ENCODE measurements at places on chromosomes 5 and 9.

GRCh38 chr5:168370831-168371230 lies 79.4 kb downstream of the WWC1 start:
- DNase-seq, result no peak

DNA sequence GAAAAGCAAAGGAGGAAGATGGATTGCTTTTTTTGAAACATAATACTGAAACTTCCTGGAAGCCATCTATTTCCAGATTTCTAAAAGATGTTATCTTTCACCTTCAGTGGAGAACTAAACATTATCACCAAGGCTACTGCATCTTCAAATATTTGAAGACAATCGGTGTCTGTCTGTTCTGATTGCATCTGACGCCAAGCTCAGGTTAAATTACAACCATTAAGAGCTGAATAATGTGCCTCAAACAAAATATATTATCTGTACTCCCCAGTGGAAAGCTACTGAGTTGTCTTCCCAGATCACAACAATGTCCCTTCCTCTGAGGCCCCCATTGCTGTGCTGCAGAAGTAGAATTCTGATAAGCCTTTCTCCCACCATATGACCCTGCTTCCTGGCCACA lies 342.3 kb downstream of the PLK2 start:
- no peak for DNase-seq

DNA sequence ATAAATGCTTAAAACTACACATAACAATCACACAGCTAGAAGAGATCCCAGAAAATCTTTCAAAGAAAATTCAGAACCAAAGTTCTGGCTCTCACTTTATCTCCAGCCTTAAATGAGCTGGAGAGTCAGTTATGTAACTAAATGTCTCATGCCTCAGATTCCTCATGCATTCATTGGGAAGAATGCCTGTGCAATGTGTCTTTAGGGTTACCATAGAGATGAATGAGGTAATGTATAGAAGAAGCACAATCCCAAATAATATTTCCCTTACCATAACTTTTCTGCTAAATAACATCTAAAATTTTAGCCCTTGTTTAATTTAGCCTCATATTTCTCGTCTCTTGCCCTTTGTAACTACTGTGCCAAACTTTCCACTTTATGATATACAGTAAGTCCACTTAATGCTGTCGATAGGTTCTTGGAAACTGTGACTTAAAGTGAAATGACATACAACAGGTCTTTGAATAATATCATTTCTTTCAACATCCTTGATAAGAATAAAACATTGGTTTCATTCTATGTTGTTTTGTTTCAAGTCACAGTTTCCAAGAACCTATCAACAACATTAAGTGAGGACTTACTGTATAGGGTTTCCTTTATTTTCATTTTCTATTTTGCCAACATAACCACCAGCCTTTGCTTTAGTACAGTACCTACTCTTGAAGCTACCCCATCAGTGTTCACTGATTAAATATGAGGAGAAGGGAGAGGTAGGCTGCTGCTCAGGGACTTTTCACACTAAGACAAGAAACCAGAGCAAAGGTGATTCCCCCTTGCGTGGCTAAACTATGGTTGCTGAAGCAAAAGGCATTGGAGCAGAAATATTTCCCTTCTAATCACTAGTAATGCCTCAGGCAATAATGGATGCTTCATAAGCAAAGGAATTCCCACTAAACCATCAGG lies 295.7 kb upstream of the PTGER4 start:
- DNase-seq, result peak; percentile 47

- DNase-seq, result no peak
Measured at GRCh38 chr9:98790134-98790841, 6.1 kb downstream of the ANKS6 start.

- DNase-seq, result no peak
Measured at GRCh38 chr5:172147857-172148256, 40.2 kb downstream of the STK10 start.

DNA sequence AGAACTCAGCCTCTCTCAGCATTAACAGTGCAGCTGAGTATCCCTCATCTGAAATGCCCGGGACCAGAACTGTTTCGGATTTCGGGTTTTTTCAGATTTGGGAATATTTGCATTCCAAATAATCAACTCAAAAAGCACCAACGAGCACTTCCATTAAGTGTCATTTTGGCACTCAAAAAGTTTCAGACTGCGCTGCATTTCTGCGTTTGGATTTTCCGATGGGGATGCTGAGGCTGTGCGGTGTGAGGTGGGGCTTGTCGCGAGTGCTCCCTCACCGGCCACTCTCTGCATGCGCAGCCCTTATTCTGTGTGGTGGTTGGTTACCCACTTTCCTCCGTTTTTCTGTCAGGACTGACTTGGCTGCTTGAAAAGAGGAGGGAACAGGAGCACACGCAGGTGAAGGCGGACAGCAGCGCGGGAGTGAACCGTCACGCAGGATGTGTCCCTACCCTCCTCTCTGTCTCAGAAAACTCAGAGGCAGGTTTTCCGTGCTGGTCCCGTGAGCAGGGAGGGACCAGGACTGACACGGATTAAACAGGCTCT lies 8.4 kb downstream of the UBAC1 start:
- no peak for DNase-seq

DNA sequence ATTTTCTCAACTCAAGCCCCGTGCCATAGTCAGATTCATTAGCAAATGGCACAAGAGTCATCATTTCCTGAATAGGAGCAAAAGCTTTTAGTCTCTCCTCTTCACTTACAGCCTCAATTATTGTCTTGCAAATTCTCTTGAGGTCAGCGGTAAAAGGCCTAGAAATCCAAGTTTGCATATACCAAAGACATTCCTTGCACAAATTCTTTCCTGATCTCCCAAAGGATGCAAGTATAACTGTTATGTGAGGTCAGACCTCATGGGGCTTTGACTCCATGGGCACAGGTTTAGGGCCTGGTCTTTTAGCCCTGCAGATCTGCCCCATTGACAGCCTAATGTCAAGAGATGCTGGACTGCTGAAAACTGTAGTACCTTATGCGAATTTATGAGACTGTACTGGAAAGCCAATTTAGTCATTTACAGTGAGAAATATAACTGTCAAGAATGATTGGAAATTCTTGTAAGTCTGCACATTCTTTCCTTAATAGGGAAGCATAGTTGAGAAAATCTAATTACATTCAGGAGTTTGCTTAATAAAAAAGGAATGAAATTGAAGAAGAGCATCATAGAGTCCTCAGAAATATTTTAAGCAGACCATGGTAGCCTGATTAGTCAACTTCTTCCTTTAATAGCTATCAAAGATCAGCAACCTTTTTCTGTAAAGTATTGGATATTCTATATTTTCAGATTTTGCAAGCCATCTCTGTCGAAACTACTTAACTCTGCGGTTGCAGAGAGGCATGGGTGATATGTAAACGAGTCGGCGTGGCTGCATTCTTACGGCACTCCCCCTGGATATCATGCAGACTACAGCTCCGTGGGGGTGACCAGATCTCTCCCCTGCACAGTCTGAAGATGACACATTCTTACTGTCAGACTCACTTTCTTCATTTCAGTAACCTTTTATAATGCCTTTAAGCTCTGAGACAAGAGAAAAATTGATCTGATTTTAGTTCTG lies 45.2 kb downstream of the GCNT4 start:
- DNase-seq, result no peak

GRCh38 chr5:151675611-151676313 lies 11.0 kb downstream of the SPARC start:
- DNase-seq, result peak; percentile 73

- peak; percentile 54 for DNase-seq
Measured at GRCh38 chr9:73116031-73116430, 35.6 kb upstream of the ANXA1 start.

- DNase-seq, result no peak
Measured at GRCh38 chr5:91794856-91795548, 411.9 kb upstream of the ARRDC3 start.

GRCh38 chr9:79573412-79573923 lies 1.7 kb downstream of the TLE4 start:
- DNase-seq, result no peak

DNA sequence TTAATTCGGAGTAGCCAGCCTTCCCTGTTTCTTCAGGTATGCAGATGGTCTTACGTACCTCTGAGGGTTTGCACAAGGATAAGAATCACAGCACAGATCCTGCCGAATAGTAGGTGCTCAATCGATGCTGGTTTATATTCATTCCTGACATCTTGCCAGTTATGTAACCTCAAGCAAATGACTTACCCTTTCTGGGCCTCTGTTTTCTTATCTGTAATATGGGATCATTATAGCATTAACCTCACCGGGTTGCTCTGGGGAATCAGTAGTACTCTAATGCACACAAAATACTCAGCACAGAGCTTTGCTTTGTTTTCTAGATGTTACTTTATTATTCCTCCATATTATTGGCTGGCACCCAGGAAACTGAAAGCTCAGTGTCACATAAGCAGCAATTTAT lies 7.7 kb upstream of the NR5A1 start:
- no peak for DNase-seq

DNA sequence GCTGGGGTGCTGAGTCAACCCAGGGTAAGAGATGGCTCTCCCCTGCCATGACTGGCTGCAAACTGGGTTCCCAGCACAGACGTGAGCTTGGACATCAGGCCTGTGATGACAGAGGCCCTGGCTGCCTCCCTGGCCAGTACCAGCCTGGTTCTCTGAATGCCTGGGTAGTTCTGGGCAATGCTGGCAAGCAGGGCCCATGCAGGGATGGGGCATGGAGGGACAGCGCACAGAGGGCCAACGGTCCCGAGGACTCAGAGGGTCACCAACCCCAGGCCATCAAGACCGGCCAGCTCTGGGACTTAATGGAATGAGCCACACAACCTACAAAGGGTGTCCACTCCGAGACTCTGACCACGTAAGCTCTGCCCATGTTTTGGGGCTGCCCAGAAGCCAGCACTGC lies 241.4 kb downstream of the FSTL4 start:
- DNase-seq, result no peak

DNA sequence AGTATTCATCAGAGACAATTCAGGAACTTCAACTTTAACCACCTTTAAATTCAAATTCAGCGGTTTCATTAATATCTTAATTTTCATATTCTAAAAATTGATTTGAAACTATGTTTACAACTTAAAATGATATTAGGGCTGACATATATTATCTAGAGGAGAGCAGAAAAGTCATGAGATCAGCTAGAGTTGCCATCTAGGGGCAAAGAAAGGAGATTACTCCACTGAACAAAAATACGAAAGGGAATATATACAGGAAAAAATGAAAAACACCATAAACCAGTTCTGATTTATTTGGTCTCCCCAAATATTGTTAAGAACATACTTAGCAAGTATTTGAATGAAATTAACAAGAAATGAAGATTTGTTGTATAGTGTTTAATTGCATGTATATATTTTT lies 946.3 kb downstream of the DTWD2 start:
- DNase-seq, result no peak

DNA sequence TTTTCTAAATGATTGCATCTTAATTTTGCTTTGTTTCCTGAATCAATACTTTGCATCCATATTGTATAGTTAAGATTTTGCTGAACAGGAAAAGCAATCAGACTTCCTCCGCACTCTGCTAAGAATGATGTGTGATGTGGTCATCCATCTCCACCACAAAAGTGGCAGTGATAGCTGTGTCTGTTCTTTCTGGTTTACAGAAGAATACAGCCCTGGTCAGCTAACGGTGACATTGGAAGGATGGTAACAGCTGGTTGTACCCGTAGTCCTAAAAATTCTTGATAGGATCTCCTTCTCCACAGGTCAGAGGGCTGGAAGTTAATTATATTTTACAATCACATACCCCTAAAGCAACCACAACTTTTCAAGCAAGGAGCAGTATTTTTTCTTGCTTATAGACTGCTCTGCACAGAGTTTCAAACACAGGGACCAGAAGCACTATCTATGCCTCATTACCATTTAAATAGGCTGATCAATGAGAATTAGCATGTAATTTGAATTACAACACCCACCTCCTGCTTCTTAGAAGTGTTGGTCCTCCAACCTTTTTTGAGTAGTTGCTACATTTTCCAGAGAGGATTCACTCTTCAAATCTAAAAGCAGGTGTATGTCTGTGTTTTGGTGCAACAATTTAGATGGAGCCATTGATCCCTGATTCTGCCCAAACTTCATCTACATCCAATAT lies 1191.9 kb upstream of the NUDT12 start:
- no peak for DNase-seq

DNA sequence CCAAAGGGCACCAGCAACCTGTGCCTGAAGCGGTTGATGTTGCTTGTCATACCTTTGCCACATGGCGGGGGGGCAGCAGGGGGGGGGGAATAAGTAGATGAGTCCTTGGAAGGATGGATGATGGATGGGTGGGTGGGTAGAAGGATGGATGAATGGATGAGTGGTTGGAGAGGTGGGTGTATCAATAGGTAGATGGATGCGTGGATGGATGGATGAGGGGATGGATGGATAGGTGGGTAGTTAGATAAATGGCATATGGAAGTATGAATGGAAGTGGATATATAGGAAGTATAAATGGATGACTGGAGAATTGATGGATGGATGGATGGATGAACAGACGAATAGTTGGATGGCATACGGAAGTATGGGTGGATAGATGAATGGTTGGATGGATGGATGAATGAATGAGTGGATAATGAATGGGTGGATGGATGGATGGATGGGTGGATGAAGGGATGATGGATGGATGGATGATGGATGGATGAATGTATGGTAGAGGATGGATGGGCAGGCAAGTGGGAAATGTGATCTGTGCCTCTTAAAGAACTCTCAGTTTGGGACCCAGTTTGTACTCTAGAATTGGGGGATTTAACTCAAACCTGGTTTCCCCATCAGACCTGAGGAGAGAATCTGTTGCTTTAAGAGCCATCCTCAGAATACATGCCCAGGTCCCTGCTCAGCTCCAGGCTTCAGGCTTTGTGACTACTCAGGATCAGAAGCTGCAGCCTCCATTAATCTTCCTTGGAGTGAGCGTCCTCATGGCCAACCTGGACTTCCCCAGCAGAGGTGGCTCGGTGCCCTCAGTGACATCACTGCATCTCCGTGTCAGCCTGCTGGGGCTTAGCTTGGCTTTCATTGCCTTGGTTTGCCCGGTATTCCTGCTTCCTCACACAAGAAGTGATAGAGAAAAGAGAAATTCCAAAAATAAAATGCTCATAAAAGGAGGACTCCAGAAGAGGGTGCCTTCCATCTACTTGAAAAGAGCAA lies 27.6 kb upstream of the SUSD3 start:
- no peak for DNase-seq

- no peak for DNase-seq
Measured at GRCh38 chr5:149271195-149271715, 404 bp upstream of the AFAP1L1 start.

DNA sequence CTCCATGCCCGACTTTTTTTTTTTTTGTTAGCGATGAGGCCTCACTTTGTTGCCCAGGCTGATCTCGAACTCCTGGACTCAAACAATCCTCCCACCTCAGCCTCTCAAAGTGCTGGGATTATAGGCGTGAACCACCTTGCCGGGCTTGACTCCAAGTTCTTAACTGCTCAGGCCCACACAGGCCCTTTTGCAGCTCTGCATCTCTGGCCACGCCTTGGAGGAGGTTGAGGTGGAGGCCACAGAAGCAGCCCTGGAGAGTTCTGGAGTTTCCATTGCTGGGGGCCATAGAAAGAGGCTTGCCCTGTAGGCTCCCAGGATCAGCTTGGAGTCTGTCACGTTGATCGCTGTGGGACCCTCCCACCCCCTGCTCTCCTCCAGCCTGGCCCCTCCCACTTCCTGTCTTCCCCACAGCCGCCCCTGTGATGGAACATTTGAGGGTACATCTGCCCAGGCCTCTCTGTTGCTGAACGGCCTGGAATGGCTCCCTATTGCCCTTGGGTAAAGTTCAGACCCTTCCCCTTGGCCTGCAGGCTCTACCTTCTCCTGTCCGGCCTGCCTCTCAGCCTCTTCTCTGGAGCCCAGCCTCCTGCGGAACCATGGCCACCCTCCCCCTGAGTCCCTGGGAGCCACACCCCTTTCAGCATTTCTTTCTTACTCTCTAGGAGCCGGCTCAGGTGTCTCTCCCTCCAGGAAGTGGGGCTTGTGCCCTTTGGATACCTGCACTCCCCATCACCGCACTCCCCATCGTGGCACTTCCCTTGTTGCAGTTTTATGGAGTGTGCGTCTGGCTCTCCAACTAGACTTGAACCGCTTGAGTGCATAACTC lies 30.4 kb upstream of the IER5L start:
- DNase-seq, result no peak
